Daoy (cell line): ENCODE measurements at places on chromosomes 12 and 14. TPM values are rescaled to one million over a fixed set of nuclear protein-coding genes. Genes with fewer than 3 reads are reported as not detected.
A peak's percentile ranks its signal among the peaks of the same experiment; 100 is the strongest.

- no peak for DNase-seq
Measured at GRCh38 chr12:66074561-66074960, 56.0 kb downstream of the LLPH start.

DNA sequence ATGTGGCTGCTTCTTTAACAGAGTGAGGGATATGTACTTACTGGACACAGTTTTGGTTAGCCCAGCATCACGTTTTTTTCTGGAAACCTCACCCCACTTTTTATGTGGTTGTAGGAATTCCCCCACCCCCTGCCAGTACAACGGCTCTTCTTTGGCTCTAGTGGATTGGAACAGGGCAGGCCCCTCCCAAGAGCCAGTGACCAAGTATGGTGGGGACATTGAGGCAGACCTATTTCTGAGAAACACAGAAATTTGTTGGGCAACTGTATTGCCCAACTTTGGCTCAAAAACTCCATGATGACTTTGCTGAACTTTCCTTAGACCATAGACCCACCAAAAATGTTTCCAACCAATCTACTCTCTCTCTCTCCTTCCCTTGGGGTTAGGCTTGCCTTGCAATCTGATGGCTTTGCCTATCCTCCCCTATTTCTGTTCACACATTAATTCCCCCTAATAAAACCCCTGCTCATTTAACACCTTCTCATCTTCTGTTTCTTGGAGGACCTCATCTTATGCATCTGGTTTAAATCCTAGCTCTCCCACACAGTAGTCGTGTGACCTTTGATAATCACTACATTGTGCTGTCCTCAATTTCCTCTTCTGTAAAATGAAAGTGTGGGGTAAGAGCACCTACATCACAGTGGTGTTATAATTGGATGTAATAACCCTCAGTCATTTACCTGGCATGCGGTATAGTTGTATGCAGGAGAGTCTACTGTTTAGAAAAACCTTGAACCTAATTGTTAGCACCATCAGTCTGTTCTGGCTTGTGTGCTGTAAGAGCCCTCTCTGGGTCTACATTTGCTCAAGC is 71.7 kb downstream of the IGF1 start:
- no peak for DNase-seq

DNA sequence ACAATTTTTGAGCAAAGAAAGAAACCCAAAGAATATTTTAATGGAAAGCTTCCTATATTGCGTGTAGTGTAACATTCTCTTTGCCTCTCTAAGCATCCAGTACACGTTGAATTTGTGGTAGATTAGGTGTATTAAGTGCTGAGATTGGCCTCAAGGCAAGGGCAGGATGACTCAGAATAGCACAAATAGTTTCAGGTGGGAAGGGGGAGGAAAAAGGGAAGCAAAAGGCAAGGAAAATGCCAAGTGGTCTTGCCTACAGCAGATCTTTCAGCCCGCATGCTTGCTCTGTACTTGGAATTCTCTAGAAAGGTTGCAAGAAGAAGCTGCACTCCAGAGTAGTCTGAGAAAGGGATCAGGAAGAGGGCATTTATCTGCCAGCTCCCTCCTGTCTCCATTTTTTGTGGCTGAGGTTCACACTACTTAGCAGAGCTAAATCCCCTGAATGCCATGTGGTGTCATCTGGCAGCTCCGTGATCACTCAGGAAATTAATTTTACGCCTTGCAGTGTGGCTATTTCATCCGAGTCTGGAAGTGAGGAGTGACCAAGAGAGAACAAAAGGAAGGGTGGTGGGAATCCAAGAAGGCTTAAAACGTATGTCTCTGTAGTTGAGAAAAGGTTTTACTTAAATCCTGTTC is 28.5 kb downstream of the CDKN1B start:
- peak; percentile 46 for DNase-seq

- DNase-seq, result no peak
Measured at GRCh38 chr12:27548301-27549199, 24.5 kb downstream of the PPFIBP1 start.

GRCh38 chr14:55976219-55976618 is 142.0 kb upstream of the PELI2 start:
- no peak for DNase-seq

CLEC2A gene
- total RNA-seq, result not detected in 2 replicates

DNA sequence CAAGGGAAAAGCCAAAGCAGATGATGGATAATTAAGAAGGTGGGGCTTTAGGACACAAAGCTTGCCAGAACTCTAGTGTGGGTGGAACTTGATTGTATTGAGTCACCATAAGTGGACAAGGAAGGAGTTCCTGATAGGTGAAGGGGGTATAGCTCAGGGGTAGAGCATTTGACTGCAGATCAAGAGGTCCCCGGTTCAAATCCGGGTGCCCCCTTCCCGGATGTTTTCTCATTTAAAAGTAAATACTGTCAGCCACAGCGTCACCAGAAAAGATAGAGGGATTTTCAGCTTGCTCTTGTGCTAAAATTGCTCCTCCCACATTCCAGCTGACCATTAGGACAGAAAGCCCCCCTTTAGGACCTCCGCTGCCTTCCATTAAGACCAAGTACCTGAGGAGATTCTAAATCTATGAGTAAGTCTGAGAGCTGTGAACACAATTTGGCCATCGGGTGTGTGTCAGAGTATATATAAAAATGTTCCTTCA is 36.6 kb downstream of the DCAF4 start:
- peak; percentile 97 for DNase-seq

- no peak for DNase-seq
Measured at GRCh38 chr12:89709995-89710872, 1.6 kb upstream of the ATP2B1 start.

- peak; percentile 6 for DNase-seq
Measured at GRCh38 chr14:67908052-67908754, 88.6 kb downstream of the RAD51B start.

DNA sequence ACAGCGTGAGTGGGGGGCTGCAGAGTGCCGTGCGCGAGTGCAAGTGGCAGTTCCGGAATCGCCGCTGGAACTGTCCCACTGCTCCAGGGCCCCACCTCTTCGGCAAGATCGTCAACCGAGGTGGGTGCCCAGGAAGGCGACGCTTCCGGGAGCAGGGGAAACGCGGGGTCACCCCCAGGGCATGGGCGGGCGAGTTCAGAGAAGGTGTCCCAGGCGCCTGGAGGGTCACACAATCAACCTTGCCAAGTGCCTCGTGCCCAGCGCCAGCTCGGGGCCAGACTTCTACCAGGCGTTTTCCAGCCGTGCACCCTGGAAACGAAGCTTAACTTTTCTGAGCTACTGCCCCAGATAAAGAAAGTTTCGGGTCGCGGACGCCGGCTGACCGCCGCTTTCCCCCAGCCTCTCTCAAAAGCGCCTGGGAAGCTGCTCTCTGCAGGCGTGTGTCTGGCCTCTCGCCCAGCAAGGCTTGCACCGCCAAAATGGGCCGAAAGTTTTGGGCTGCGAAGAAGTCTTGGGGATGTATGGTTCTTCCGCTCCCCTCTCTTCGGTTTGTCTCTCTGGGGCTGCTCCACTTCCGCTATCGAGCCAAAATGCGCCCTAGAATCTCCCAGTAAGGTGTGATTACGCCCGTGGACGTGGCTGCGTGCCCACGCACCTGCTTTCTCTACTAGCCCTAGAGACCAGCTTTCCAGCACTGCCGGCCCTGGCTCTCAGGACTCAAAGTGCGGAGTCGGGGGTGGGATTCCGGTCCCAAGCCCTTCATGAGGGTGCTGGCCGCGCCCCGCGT is 1.7 kb downstream of the WNT1 start:
- no peak for DNase-seq

DNA sequence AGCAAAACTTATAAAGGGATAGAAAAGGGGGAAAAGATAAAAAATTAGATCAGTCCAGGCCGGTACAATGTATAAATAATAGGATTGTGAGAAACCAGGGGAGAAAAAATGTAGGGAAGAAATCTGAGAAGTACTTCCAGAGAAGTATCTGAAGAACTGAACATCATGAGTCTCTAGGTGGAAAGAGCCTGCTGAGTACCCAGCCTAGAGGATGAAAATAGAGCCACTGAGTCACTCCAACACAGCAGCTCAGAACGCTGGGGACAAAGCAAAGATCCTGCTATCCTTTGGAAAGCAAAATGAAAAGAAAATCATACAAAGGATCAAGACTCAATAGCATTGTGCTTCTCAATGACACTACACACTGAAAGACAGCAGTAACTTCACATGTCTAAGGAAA is 138.0 kb downstream of the ANO6 start:
- no peak for DNase-seq

DNA sequence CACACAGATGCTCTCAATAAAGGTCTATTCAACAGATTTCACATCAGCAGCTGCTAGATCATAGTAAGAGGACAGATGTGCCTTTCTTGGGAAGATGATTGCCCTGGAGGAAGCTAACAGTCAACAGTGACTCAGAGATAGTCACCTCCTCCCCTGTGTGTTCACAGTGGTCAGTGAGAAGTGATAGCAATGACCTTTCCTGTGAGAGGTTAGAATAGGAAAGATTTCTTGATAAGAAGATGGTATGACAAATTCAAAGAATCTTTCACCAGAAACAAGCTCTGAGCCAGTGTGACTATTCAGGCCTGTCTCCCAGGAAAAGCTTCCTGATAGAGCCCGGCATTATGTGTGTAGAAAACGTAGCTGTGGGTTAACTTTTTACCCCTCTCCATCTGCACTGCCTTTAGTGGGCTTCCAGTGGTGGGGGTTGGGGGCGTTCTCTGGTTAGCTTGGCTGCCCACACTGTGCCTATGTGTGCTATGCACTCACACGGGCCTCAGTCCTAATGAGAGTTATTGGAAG is 66.4 kb upstream of the ARHGAP5 start:
- DNase-seq, result peak; percentile 83

- DNase-seq, result no peak
Measured at GRCh38 chr12:111161898-111162297, 207.0 kb downstream of the PHETA1 start.

GRCh38 chr14:84959851-84960520 is 570.0 kb upstream of the FLRT2 start:
- no peak for DNase-seq
